ENCODE measurements at places on chromosomes 7 and 10.

GRCh38 chr7:44638611-44639557, 32.5 kb downstream of the OGDH start:
- peak; percentile 93 for DNase-seq

- DNase-seq, result no peak
Observed at GRCh38 chr7:21947056-21947455, 1.4 kb upstream of the CDCA7L start.

DNA sequence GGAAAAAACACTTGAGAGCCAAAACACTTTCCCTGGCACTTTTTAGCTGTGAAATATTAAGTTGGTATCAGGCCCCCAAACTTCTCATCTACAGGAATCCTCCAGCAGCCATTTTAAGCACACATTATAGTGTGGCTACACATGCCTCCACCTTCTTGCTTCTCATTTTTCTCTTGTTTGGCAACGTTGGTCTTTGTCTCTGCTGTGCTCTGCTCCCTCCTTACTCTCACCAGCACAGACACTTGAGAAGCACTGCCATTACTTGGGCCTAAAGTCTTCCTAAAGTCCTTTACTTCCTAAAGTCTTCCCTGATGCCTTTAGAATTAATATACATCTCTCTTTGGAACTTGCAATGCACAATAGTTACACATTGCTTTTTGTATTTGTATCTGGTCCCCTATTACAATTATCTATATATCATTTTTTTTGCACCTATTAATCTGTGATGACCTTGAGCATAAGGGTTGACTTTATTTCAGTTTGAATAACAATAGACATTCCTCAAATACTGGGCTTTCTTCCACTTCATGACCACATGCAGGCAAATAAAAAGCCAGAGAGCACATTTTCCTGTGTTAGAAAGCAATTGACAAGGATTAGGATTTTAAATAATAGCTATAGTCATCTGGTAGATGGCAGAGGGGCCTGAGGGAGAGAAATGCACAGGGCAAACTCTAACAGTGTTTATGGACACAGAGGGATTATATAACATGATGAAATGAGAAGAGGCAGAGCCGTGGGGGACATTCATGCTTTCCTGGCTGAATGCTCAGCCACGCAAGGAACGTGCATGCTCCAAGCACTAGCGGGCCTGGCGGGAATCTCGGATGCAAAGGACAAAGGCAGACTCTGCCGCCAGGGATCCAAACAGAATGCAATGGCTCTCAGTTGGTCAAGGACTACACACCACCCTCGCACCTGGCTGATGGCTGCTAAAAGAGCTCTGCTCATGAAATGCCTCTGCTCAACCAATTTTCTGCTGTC, 99.3 kb downstream of the CDC14C start:
- no peak for DNase-seq

GRCh38 chr10:14035506-14035905, 295.2 kb downstream of the FRMD4A start:
- DNase-seq, result no peak

DNA sequence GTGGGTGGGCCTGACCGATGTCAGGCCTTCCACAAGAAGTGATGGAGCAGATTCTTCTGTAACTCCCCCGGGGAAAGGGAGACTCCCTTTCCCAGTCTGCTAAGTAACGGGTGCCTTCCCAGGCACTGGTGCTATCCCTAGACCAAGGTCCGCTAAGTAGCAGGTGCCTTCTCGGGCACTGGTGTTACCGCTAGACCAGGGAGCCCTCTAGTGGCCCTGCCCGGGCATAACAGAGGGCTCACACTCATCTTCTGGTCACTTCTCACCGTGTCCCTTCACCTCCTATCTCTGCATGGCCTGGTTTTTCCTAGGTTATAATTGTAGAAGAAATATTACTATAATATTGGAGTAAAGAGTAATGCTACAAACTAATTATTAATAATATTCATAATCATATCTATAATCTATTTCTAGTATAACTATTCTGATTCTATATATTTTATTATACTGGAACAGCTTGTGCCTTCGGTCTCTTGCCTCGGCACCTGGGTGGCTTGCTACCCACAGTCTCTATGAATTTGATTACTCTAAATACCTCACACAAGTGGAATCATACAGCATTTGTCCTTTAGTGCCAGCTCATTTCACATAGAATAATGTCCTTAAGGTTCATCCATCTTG, 1378.7 kb downstream of the XPNPEP1 start:
- peak; percentile 68 for DNase-seq

- no peak for DNase-seq
Observed at GRCh38 chr7:127933146-127933545, 98.1 kb downstream of the LRRC4 start.

DNA sequence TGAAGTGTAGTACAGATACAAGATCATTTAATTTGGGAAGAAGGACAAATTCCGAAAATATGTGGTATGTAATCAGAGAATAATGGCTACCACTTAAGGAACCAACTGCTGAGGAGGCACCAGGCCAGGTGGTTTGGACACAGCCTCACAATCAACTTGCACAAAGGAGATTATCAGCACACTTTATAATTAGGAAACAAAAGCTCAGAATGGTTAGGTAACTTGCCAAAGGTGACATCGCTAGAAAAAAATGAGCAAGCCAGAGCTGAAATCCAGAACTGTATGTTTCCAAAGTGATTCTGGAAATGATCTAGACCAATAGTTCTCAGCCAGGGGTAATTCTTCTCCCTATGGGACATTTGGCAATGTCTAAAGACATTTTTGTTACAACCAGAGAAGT, 36.6 kb downstream of the ERCC6 start:
- no peak for DNase-seq

DNA sequence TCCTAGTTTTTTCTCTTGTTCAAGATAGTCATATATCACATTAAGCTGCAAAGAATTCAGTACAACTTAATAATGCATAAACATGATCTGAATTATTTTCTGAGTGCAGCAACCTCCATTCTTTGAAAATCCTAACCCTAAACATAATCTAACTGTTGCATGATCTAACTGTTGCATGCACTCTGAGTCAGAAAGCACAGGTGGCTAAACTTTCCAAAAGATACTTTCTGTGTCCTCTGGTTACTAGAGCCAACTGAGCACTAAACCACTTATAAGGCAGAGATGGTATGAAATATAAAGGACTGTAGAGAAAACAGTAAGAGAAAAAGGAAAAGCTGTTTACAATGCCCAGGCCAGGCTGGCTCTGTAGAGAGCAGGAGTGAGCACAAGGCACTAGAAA, 23.0 kb upstream of the FAM133B start:
- DNase-seq, result no peak

DNA sequence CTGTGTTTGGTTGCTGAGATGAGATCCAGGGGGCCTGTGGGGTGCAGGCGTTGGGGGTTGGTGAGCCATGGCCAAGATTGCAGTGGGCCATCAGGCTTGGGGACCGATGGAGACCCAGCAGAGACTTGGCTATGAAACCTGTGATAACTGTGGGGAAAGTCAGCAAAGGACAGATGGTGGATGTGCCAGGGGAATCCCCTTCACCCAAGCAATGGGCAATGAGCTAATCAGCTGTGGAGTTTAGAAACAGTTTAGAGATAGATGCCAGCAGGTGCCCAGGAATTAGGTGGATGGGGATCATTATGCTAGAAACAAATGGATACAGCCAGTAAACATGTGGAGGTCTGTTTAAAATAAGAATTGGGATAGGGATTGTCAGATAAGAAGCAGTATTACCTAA, 151.4 kb upstream of the FERD3L start:
- no peak for DNase-seq

DNA sequence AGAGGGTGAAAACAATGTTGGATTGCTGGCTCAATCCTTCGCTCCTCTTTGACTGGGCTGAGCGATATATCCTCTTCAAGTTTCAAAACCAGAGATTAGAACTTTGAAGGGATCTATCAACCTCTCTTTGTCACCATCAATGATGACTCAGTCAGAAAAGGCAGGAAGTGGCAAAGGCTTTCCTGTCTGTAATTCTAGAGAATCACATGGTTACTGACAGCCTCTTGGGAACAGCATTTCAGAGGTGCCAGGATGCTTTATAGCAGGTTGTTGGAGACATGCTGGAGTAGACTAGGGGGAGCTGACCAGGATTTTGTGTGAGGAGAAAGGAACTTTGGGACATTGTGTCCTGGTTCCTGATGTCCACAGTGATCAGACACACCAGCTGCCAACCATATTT, 81.3 kb downstream of the PRKCQ start:
- no peak for DNase-seq

GRCh38 chr7:130998993-130999602, 265.1 kb upstream of the KLF14 start:
- DNase-seq, result no peak

- DNase-seq, result no peak
Observed at GRCh38 chr7:105493923-105494315, 28.2 kb downstream of the PUS7 start.

DNA sequence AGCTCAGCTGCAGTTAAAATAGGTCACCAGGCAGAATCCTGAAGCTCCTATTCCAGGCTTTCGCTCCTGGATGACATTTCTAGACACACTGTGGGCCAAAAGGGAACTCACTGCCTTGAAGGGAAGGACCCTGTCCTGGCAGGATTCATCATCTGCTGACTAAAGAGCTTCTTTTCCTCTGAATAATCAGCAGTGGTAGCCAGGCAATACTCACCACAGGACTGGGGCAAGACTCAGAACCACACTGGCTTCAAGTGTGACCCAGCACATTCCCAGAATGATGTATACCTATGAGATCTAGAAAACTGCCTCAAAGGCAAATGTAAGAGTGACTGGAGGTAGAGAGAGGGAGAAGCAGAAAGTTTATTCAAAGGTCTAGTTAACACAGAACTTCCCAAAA, 29.5 kb upstream of the EBF3 start:
- DNase-seq, result no peak

DNA sequence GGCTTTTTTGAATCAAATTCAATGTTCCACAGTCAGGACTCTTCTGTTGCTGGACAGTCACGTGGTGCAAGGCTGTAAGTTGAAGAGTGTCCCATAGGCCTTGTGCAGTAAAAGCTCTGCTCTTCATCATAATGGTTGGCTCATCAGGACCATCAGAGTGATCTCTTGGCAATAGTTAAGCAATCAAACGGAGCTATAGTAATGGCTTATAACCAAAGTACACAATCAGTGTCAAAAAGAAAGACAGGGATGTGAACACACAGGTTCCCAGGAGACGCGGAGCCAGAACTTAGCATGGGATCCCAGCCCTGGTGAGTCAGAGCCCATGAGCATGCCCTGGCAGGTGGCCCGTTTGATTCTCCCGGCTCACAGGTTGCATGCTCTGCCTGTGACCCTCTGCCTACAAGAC, 10.8 kb upstream of the GPNMB start:
- DNase-seq, result no peak

GRCh38 chr10:33066558-33067236, 108.7 kb upstream of the ITGB1 start:
- no peak for DNase-seq

DNA sequence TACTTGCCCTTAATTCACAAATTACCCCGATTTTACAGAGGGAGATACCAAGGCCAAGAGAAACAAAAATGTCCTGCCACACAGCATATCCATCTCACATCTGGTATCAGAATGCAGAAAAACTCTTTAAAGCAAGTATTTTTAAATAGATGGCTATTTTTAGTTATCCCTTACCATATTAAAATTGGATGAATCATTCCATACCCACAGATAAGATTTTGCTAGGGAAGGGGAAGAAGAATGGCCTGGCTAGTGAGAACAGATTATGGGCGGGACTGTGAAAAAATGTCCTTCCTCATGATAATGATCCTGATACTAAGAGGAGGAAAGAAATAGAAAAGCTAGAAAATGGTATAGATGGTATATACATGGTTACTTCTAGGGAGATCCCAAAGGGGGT, 80.6 kb upstream of the GATAD1 start:
- DNase-seq, result no peak

- DNase-seq, result no peak
Observed at GRCh38 chr10:126691456-126691855, 21.0 kb upstream of the C10orf90 start.

DNA sequence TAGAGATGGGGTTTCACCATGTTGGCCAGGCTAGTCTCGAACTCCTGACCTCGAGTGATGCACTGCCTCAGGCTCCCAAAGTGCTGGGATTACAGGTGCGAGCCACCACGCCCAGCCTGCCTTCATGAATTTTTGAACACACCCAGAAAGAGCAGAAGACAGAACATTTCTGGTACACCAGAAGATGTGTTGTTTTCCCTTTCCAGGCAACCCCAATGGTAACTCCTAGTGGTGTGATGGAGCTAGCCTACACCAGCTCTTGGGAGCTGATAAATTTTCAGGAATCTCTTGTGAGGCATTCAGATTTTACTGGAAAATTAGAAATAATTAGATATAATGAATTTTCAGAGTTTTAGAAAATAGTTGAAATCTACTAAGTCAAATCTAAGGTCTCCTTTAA, 904 bp upstream of the CCDC7 start:
- DNase-seq, result no peak

GRCh38 chr10:71547876-71548846, 151.4 kb downstream of the CDH23 start:
- peak; percentile 28 for DNase-seq

DNA sequence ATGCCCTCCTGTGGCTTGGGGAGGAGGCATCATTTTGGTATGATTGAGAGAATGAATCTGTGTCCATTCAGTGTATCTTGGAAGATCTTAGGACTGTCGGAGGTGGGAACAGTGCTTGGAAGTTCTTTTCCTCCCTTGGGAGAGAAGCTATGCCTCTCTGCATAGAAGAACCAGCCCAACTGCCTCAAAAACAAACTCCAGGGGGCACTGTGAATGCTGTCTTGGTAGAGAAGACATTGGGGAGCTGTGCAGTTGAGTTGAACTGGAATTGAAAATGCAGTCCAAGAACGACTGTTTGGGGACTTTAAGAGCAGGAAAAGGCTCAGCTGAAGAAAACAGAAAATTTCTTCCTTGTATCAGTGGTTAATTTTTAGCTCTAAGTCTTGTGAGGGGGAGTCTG, 4.9 kb upstream of the GJD4 start:
- no peak for DNase-seq

DNA sequence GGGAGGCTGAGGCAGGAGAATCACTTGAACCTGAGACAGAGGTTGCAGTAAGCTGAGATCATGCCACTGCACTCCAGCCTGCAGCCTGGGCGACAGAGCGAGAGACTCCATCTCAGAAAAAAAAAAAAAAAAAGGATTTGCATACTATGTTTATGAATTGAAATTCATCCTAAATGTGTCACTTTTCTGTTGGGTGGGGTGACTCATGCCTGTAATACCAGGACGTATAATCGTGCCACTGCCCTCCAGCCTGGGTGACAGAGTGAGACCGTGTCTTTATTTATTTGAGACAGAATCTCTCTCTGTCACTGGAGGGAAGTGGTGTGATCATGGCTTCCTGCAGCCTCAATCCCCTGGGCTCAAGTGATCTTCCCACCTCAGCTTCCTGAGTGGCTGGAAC, 5.8 kb downstream of the ZNF212 start:
- no peak for DNase-seq

GRCh38 chr7:51142741-51143385, 173.7 kb downstream of the COBL start:
- no peak for DNase-seq
